ENCODE measurements at places on chromosomes 6 and 20.

- no peak for DNase-seq
Observed at GRCh38 chr6:73471686-73472290, 10.3 kb downstream of the MTO1 start.

- no peak for DNase-seq
Observed at GRCh38 chr6:6919173-6919572, 188.6 kb upstream of the RREB1 start.

DNA sequence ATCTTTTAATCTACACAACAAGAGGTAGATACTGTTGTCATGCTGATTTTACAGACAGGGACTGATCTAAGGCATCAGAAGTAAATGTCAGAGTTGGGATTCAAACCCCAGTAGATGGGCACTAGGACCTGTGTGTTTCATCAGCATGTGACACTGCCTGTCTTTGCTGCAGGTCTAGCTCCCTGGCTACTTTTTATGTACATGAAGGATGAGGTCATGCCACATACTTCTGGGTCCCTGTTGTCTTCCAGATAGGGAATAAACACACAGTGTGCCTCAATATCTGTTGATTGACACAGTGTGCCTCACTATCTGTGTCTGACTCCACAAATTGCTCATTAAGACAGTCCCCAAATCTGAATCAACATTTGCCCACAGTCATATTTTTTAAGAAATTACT is 106.9 kb downstream of the TFAP2B start:
- DNase-seq, result no peak

DNA sequence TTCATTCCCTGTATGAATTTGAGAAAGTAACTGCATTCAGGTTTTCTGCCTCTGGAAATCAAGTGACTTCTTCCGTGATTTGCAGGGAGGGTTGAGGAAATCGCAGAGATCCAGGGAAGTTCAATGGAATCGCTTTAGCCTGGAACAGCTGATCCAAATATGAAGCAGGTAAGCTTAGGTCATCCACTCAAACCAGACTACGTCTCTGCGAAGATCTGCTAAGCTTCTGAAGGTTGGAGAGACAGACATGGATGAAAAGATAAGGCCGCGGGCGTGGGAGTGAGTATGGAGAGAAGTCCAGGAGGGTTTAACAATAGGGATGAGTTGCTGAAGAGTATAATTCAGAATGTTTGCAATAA is 34.2 kb upstream of the BTN3A2 start:
- DNase-seq, result no peak

DNA sequence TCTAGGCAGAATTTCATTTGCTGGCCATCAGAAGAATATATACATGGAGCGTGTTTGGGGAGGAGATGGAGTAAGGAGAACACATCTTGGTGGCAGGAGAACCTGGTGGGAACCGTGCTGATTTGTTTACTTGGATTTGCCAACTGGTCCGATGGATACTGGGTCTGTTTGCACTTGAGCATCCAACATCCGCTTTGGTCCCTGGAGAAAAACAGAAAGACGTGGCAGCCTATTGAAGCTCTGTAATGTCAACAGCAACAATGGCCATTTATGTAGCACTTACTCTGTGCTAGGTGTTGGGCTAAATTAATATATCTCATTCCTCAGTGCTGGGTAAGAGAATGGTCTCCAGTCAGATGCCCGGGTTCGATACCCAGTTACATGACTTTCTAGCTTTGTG is 125.6 kb downstream of the BCAS1 start:
- DNase-seq, result no peak

DNA sequence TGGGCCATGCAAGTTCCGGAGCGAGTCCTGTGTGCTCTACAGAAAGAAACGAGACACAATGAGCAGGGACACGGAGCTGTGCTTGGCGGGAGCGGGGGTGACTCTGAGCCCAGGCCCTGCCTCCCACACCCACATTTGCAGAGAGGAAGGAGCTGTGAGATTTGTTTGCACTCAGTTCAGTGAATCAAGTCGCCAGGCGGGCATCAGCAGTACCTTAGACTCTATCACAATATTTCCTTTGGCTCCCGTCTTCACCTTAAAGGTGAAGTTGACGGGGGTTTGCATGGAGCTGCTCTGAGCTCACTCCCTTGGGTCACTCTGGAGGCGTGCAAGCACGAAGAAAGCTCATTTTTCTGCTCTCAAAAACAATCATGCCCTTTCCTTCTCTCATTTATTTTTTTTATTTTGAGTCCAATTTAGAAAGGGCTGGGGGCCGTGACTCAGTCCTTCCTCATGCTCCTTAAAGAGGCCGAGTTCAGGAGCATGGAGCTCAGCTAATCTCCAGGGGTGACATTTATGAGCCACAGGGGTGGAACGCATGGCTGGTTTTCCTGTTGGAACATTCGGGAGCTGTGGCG is 188.2 kb downstream of the NFATC2 start:
- DNase-seq, result no peak

- no peak for DNase-seq
Observed at GRCh38 chr6:158548418-158549161, 11.3 kb upstream of the TMEM181 start.

DNA sequence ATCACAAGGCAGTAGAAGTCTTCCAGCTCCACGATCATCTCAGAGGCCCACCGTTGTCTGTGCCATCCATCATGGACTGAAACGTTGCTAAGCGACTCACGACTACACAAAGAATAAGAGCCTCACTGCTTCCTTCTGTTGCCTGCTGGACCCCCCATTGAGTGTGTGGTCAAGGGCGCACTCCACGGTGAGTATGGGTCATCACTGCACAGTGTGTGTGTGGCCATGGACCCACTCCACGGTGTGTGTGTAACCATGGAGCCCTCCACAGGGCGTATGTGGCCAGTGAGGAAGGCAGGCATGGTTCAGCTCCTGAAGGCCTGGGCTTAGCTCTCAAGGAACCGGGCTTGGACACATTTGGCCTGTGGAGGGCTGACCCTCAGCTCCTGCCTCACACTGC is 123.4 kb upstream of the AFDN start:
- no peak for DNase-seq

- DNase-seq, result no peak
Observed at GRCh38 chr6:88538840-88539239, 372.7 kb upstream of the CNR1 start.

GRCh38 chr20:53447316-53447715 is 146.3 kb downstream of the ZNF217 start:
- DNase-seq, result no peak

DNA sequence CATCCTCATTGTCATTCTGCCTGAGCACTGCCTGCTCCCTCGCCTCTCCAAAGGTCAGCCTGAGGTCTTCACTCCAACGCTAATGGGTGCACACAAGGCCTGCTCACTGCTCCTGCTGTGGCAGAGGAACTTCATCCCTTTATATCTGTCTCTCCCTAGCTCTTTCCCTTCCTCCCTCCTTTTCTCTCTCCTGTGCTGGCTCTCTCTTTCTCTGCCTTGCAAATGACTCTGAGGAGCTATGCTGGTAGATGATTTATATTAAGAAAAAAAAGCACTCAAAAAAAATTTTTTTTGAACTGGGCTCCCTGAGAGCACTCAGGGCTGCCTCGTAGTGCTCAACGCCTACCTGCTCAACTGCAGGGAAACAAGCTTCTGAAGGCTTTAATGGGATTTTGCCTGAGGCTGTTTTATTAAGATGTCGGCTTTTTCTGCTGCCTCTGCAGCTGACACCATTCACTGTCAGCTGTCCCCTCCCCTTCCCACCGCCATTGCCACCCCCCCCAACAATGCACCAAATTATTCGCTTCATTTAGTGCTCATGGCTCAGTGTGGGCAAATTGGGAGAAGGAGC is 137.7 kb upstream of the DEFB112 start:
- DNase-seq, result no peak

GRCh38 chr20:17538517-17539170 is 7.5 kb upstream of the BFSP1 start:
- DNase-seq, result no peak

DNA sequence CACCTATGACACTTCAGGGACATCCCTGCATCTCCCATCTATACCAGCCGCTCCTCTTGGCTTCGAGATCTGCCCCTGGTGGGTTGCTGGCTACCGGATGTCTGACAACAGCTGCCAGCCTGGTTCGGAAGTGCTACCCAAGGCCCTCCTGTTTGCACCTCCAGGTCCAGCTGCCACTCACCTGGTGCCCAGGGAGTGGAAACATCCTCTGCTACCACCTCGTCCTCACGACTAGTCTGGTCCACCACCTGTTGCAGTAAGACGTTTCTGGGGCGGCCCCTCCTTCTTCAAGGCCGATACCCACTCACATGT is 8.3 kb upstream of the PCMTD2 start:
- DNase-seq, result no peak

- DNase-seq, result no peak
Observed at GRCh38 chr6:77106992-77107391, 356.3 kb downstream of the HTR1B start.

DNA sequence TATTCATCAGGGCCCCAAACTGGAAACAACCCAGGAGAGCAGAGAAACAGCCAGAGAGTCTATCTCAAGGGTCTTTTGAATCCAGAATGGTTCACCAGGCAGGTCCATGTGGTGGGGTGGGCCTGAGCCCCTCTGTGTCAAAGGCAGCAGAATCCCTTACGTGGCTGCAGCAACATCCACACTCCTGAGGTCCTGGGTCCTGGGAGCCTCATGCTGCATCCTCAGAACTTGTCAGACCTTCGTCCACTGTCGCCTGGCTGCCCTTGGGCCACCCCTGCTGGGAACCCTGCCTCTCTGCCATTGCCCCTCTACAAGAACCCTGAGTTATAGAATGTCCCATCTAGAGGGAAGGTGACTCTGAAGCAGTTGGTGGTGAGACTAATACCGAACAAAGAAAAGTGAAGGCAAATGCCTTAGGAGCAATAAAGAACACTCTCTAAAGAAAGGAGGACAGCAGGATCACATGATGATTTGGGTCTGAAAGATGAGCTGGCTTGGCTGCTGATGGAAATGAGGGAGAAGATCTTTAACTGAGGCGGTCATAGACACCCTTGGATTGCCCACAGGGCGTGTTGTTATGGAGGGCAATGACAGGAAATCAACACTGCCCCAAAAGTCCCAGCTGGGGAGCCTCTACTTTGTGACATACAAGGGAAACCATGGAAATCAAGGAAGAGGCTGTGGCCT is 161.2 kb downstream of the SYNDIG1 start:
- DNase-seq, result no peak

DNA sequence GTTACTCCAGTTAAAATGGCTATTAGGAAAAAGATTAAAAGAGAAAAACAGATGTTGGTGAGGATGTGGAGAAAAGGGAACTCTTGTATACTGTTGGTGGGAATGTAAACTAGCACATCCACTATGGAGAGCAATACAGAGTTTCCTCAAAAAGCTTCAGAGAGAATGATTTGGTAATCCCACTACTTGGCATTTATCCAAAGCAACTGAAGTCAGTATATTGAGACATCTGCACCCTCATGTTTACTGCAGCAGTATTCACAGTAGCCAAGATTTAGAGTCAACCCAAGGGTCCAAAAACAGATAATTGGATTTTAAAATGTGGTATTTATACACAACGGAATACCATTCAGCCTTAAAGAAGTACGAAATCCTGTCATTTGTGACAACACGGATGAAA is 469.5 kb downstream of the QKI start:
- DNase-seq, result no peak

- DNase-seq, result no peak
Observed at GRCh38 chr6:26104457-26105108, 17.4 kb downstream of the HFE start.

GRCh38 chr20:34112600-34113101 is 608 bp upstream of the EIF2S2 start:
- DNase-seq, result no peak

- no peak for DNase-seq
Observed at GRCh38 chr6:134230087-134230700, 87.7 kb downstream of the SGK1 start.

DNA sequence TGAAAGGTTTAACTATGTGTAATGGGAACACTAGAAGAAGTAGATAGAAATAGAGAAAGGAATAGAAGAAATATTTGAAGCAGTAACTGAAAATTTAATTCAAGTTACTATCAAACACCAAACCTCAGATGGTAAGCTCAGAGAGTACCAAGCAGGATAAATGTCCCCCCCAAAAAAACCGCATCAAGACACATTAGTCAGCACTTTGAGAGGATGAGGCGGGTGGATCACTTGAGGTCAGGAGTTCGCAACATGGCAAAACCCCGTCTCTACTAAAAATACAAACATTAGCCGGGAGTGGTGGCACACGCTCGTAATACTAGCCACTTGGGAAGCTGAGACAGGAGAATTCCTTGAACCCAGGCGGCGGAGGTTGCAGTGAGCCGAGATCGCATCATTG is 253.1 kb downstream of the C6orf118 start:
- no peak for DNase-seq

DNA sequence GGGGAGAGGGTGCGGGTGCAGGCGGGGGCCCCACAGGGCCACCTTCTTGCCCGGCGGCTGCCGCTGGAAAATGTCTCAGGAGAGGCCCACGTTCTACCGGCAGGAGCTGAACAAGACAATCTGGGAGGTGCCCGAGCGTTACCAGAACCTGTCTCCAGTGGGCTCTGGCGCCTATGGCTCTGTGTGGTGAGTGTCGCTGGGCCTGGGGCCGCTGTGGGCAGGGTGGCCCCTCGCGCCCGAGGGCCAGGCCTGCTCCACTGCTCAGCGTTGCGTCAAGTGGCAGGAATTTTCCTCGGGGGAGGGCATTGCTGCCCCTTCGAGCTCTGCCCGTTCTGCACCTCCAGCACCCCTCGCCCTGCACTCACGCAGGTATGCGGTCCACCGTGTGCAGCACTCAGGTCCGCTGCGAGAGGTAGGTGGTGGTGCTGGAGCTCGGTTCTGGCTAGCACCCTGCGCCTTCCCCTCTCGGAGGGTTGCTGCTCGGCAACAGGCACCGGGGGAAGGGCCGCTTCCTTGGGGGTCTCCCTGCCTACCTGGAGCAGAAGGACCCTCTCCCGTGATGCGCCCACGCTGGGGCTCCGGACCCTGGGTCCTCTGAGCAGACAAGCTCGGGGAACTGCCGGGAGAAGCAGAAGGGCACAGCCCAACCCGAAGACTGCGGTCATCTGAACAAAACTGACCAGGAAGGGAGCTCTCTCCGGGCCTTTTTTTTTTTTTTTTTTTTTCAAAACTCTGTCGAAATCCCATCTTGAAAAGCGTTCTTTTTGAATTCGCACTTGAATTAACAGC is 674 bp downstream of the MAPK14 start:
- peak; percentile 30 for DNase-seq

DNA sequence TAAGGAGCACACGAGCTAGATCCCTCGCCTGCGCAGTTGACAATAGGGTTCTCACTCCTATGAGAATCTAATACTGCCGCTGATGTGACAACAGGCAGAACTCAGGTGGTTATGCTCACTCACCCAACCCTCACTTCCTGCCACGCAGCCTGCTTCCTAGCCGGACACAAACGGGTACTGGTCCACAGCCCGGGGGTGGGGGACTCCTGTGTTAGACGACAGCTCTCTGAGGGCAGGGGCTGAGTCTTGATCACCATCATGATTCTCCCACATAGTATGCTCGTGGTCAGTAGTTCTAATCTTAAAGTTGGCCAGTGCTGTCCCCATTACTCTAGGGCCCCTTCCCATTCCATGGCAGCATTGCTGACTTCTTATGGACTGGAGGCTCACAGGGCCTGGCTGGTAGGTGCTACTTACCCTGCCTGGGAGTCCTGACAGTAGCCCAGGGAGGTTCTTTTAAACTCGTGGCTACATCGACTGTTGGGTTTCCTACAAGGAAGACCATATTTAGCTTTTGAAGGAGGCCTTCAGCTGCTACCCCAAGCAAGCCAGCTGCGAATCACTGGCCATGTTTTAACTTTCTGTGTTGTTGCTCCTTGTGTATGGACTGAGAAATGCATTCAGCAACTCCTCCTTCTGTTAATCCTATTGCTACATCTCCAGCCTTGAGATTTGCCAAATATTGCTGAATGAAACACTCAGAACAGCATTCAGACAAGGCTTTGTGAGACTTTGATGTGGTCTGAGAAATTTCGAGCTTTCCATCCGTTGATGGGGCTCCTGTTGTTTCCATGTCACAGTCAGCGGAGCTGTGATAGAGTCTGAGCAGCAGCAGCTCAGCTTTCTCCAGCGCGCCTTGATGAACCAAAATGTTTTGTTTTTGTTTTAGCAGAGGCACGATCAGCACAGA is 300.3 kb downstream of the NRN1 start:
- DNase-seq, result peak; percentile 8
